ENCODE measurements at places on chromosomes 16 and 17. TPM values are rescaled to one million over a fixed set of nuclear protein-coding genes. Genes with fewer than 3 reads are reported as not detected.

The CD300LG gene
- 1.1 TPM for total RNA-seq

The LUC7L3 gene
- 149 TPM for total RNA-seq

The DNAH2 gene
- 0.88 TPM for total RNA-seq

GRCh38 chr16:64866021-64866420, 255.8 kb downstream of the CDH11 start:
- no peak overlapping the region for H3K27ac ChIP-seq
- H3K36me3 ChIP-seq, result no peaks in the 10 kb centered on the region
- no peak overlapping the region for H3K4me3 ChIP-seq
- no peaks in the 10 kb centered on the region for H3K27me3 ChIP-seq
- no peak for DNase-seq

The NPIPA2 gene
- total RNA-seq, result 0.34 TPM

DNA sequence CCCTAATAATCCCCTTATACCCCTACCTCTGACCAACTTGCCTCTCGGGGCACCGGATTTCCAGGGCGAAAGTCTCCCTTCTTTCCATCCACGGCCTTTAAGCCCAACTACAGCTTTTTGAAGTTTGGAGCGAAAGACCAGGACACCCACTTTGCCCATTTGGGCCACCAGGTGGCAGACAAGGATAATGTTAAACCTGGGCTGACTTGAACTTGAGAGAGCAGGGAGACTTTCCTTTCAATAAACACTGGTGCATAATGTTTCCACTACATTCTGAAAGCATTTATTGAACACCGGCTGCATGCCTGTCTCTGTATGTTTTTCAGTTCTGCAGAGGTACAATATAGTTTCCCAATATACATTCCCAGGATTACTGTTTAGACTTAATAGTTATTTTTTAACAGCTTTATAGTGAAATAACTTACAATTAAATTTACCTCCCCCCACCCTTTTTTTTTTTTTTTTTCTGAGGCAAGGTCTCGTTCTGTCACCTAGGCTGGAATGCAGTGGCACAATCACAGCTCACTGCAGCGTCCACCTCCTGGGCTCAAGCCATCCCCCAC, 6.9 kb upstream of the CES3 start:
- H3K36me3 ChIP-seq, result no peaks in the 10 kb centered on the region
- H3K4me3 ChIP-seq, result no peak overlapping the region
- DNase-seq, result peak; percentile 82

DNA sequence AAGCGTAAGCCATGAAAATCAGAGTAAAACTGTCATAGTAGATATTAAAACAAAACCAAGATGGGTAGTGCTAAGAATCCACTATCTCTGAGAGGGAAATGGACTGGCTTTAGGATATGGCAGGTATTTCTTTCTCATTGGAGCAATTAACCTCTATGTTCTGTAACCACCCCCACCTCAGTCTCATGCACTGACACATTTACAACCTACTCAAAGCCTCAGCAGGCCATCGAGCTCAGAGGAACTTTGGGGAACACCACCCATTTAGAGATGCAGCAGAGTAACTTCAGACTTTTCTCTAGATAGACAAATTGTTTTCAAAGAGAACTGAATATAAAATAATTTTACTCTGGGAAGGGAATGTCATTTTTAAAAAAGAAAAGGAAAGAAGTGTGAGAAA, 615.8 kb upstream of the ZFHX3 start:
- no peak for DNase-seq
- no peaks in the 10 kb centered on the region for H3K36me3 ChIP-seq
- H3K27ac ChIP-seq, result no peak overlapping the region
- H3K27me3 ChIP-seq, result no peaks in the 10 kb centered on the region
- H3K4me1 ChIP-seq, result no peaks in the 10 kb centered on the region

The FGF11 gene
- 0.61 TPM for total RNA-seq

The LCAT gene
- total RNA-seq, result 22.9 TPM

The BCL7C gene
- 49.0 TPM for total RNA-seq

- H3K27ac ChIP-seq, result no peak overlapping the region
- no peaks in the 10 kb centered on the region for H3K36me3 ChIP-seq
- no peaks in the 10 kb centered on the region for H3K27me3 ChIP-seq
- peaks cover 11% of the 10 kb centered on the region for H3K4me1 ChIP-seq
- no peak overlapping the region for H3K4me3 ChIP-seq
- DNase-seq, result no peak
Observed at GRCh38 chr17:29583324-29584248, 5.9 kb downstream of the GIT1 start.

- DNase-seq, result no peak
- no peak overlapping the region for H3K4me3 ChIP-seq
- no peak overlapping the region for H3K27ac ChIP-seq
- no peaks in the 10 kb centered on the region for H3K27me3 ChIP-seq
- H3K4me1 ChIP-seq, result peaks cover 5% of the 10 kb centered on the region
Observed at GRCh38 chr16:30605158-30605557, 5.0 kb downstream of the ZNF689 start.

DNA sequence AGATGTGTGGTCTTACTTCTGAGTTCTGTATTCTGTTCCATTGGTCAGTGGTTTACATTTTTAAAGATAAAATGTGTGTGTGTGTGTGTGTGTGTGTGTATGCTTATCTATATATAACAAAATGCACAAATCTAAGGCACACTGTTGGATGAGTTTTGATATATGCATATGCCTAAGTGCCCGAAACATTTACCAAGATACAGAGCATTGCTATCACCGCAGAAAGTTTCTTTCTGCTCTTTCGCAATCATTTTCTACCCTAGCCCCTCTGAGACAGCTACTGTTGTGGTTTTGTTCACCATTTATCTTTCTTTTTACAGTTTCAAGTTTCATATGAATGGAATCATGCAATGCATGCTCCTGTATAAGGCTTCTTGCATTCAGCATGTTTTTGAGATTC, 97.0 kb downstream of the MRTFB start:
- H3K27ac ChIP-seq, result no peak overlapping the region
- peaks cover 2% of the 10 kb centered on the region for H3K4me1 ChIP-seq
- DNase-seq, result no peak

- DNase-seq, result peak; percentile 36
- H3K4me1 ChIP-seq, result peaks cover 15% of the 10 kb centered on the region
- H3K27me3 ChIP-seq, result no peaks in the 10 kb centered on the region
- no peaks in the 10 kb centered on the region for H3K36me3 ChIP-seq
- no peak overlapping the region for H3K27ac ChIP-seq
Observed at GRCh38 chr16:17432901-17433576, 37.7 kb downstream of the XYLT1 start.

GRCh38 chr17:12990041-12990808, 27.6 kb downstream of the ELAC2 start:
- no peak overlapping the region for H3K27ac ChIP-seq
- H3K27me3 ChIP-seq, result no peaks in the 10 kb centered on the region
- DNase-seq, result no peak
- H3K4me3 ChIP-seq, result no peak overlapping the region
- no peaks in the 10 kb centered on the region for H3K36me3 ChIP-seq

GRCh38 chr17:39677542-39678339, 9.5 kb downstream of the PNMT start:
- H3K27ac ChIP-seq, result no peak overlapping the region
- H3K27me3 ChIP-seq, result no peaks in the 10 kb centered on the region
- no peaks in the 10 kb centered on the region for H3K4me1 ChIP-seq
- H3K36me3 ChIP-seq, result no peaks in the 10 kb centered on the region
- H3K4me3 ChIP-seq, result no peak overlapping the region
- DNase-seq, result no peak

The ARRB2 gene
- total RNA-seq, result 32.3 TPM

DNA sequence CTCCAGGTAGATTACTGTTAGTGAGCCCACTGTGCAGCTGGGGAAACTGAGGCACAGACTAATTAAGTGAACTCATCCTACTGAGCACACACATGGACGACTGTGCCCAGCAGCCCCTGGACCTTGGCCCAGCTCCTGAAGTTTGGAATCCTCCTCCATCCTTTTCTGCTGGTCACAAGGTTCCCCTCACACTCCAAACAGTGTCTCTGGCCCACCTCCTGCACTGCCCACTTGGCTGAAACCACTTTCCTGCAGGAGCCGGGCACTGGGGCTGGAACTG, 3.6 kb downstream of the RHBDF2 start:
- H3K36me3 ChIP-seq, result no peaks in the 10 kb centered on the region
- peaks cover 34% of the 10 kb centered on the region for H3K4me1 ChIP-seq
- H3K27me3 ChIP-seq, result no peaks in the 10 kb centered on the region
- no peak for DNase-seq
- no peak overlapping the region for H3K4me3 ChIP-seq

DNA sequence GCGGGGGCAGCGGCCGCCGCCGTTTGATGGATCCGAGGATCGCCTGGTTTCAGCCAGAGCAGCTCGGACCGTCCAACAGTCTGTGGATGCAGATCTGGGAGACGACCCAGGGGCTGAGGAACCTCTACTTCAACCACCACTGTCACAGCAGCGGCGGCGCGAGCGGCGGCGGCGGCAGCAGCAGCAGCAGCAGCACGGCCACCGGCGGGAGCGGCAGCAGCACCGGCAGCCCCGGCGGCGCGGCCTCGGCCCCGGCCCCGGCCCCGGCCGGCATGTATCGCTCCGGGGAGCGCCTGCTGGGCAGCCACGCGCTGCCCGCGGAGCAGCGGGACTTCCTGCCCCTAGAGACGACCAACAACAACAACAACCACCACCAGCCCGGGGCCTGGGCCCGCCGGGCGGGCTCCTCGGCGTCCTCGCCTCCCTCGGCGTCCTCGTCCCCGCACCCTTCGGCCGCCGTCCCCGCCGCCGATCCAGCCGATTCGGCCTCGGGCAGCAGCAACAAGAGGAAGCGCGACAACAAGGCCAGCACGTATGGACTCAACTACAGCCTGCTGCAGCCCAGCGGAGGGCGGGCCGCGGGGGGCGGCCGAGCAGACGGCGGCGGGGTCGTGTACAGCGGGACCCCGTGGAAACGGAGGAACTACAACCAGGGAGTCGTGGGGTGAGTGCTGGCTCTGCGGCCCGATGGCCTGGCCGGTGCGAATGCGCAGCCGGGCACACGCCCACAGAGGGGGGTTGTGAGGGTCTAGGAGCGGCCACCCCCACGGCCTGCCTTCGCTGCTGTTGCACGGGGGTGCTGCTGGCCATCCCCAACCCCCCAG, 702 bp downstream of the TENT4B start:
- no peaks in the 10 kb centered on the region for H3K27me3 ChIP-seq
- peak overlapping the region; percentile 99 for H3K27ac ChIP-seq

DNA sequence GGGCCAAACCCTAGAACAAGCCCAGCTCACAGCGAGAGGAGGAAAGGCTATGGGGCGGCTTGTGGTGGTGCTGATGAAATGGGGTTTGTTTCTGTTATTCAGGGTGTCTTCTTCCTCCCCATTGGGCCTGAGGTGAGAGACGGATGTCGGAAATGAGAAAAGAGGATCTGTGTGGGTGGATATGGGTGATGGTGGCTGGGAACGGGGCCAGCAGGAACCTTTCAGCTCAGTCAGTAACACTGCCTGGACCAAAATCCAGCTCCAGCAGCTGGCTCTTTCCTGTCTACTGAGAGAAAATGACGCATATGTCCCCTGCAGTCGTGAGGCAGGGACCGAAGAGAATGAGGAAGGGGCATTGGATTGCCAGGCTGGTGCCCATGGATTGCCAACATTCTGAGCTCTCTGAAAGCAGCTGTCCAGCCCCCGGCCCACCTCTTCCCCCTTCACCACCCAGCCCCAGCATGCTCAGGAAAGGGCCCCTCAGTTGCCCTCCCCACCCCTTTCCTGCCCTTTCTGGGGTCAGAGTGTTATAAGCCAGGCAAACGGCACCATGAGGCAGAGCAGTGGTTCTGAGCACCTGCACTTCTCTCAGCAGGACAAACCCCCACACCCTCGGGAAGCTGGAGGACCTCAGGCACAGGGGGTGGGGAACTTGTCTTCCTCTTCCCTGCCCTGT, 4.0 kb downstream of the MYH3 start:
- H3K36me3 ChIP-seq, result no peaks in the 10 kb centered on the region
- H3K27me3 ChIP-seq, result no peaks in the 10 kb centered on the region
- no peak overlapping the region for H3K4me3 ChIP-seq
- no peaks in the 10 kb centered on the region for H3K4me1 ChIP-seq
- no peak for DNase-seq
- no peak overlapping the region for H3K27ac ChIP-seq

GRCh38 chr17:66375121-66375520, 72.7 kb downstream of the PRKCA start:
- no peak overlapping the region for H3K4me3 ChIP-seq
- H3K27ac ChIP-seq, result no peak overlapping the region
- DNase-seq, result no peak

GRCh38 chr16:85479972-85480726, 133.0 kb upstream of the GSE1 start:
- DNase-seq, result no peak
- no peaks in the 10 kb centered on the region for H3K27me3 ChIP-seq
- no peak overlapping the region for H3K4me3 ChIP-seq
- H3K4me1 ChIP-seq, result peaks cover 7% of the 10 kb centered on the region

GRCh38 chr17:56708220-56708558, 114.7 kb downstream of the NOG start:
- no peaks in the 10 kb centered on the region for H3K27me3 ChIP-seq
- no peak overlapping the region for H3K4me3 ChIP-seq
- no peak overlapping the region for H3K27ac ChIP-seq
- no peak for DNase-seq
- no peaks in the 10 kb centered on the region for H3K4me1 ChIP-seq
- H3K36me3 ChIP-seq, result no peaks in the 10 kb centered on the region

The CCDC40 gene
- 5.7 TPM for total RNA-seq
